ENCODE measurements at places on chromosomes 2 and 18.

DNA sequence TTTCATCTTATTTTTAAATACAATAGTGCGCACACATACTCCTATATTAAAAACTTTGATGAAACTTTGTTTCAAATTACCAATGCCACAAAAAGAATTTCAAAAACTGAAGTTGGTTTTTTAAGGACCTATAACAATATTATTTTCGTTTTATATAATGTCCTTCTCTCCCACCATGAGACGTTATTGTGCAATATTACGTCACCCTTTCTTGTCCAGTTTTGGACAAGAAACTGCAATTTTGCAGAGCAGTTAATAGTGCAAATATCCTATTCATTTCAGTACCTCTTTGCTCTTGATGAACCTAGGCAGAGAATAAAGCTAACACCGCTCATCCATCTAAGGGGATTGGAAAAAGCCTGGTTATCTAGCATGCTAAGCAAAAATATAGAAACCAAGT lies 9.7 kb upstream of the ZNF516 start:
- no peak for DNase-seq

DNA sequence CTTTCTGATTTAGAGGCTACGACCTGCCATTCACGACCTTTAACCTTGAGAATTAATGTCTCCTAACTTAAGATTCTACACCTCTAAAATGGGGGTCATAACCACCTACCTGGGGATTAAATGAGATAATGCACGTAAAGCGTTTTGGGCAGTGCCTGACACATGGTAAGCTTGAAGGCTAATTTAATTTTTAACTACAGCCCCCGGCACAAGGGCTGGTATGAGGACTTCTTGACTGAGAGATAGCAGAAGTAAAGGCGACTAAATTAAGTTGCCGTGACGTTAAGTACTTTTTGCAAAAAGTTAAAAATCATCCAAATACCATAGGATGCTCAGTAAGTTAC lies 549 bp downstream of the MRPL35 start:
- no peak for DNase-seq

- peak; percentile 70 for DNase-seq
These were observed at the start of gene CCDC102B for GRCh38 chr18:68797871-68798270. CCDC102B (plus strand) TSS chr18:68798080; CDS start chr18:68836764, 38,684 bp downstream.

DNA sequence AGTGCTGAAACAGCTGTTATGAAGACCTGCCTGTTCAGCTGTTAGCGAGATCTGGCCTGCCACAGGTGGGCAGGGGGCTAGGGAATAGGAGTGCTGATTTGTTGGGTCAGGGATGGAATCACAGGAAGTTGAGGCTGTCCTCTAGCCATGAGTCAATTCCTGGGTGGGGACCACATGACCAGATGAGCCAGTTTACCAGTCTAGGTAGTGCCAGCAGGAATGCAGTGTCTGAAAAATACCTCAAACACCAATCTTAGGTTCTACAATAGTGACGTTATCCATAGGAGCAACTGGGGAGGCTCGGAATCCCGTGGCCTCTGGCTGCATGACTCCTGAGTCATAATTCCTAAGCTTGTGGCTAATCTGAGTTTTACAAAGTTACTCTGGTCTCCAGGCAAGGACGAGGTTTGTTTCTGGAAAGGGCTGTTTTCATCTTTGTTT lies 44.9 kb downstream of the DYSF start:
- no peak for DNase-seq

- peak; percentile 56 for DNase-seq
These were observed 521.2 kb upstream of the FANCL start for GRCh38 chr2:58762176-58762781.

- no peak for DNase-seq
These were observed 82.7 kb downstream of the SH3BP4 start for GRCh38 chr2:235034265-235035118.

DNA sequence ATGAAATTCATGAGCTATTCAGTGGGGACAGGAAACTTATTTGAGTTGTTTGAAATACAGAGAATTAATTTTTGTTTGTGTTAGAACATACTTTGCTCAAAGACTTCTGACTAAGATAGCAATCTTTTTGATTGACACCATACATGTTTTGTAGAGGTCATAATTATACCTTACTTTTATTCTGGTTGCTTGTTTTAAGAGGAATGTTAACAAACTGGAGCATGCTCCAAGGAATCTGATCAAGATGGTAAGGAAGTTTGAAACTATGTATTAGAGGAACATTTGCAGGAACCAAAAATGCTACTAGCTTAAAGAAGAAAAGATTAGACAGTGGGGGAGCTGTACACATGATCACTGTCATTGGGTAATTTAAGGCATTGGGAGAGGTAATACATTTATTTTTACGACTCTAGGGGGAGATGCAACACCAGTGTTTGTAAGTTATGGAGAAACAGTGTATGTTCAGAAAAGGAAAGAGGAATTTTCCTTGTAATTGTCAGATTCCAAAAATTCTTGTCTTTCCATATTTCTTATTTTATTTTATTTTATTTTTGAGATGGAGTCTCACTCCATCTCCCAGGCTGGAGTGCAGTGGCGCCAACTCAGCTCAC lies 8.0 kb downstream of the AGFG1 start:
- peak; percentile 68 for DNase-seq

DNA sequence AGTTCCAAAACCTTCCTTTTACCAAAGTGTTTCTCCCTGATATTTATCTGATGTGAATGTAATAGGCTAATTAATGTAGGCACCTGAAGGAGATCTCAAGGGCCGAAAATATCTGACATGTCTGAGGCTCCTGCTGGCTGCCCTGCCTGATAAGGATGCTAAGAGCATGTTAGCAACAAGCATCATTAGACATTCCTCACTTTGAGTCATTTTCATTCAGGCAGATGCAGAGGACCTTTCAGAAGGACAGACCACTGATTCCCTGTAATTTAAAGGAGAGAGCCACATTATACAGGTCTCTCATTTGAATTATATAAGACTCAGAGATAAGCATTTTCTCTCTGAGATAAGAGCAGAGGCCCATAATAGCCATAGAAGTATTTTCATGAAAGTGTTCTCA lies 222.4 kb upstream of the NCKAP5 start:
- no peak for DNase-seq

Data from lung (tissue), 17 donors.